ENCODE measurements at places on chromosomes 5 and 9.
A peak's percentile ranks its signal among the peaks of the same experiment; 100 is the strongest.

- DNase-seq: no peak
Measured at GRCh38 chr5:37121465-37121864, 127.7 kb downstream of the CPLANE1 start.

DNA sequence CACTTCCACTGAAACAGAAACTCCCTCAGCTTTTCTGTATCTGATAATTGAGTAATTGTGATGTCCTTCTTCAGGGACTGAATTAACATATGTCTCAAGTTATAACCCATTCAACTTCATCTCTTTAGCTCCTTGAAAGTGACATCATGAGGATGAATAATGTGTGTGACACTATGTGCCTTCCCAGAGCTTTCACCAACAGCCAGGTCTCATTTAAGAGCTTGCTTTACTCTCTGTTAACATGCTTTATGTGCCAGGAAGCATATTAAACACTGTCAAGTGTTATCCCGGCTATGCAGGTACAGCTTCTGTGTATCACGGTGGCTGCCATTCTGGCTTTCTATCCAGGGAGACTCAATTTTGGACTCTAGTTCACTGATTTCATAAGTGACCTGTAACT is 799.9 kb downstream of the CDH12 start:
- no peak for DNase-seq

DNA sequence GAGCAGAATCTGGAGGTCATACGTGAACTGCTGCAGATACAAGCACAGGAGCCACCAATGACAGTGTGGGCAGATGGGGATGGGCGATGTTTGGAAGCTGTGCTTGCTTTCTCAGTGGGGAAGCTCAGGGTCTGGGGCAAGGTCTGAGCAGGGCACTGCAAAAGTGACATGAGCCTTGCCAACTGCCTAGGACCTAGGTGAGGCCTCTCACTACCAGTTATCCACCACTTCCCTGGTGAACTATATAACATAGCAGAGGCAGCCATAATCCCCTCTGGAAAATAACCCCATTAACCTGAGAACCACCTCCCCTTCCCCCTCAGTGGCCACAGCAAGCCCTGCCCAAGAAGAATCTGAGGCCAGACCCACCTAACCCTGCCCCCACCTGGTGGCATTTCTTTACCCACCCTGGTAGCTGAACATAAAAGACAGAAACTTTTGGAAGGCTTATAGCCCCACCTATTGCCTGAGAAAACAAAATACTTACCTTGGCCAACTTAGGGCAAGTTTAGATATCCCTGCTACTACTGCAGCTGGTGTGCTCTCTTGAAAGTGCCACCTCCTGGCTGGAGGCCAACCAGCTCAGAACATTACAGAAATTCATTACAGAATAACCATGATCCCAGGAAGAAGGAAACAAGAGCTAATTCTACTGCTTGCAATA is 18.8 kb upstream of the SPEF2 start:
- no peak for DNase-seq

GRCh38 chr5:95808686-95809413 is 13.7 kb downstream of the GLRX start:
- DNase-seq: peak; percentile 65

DNA sequence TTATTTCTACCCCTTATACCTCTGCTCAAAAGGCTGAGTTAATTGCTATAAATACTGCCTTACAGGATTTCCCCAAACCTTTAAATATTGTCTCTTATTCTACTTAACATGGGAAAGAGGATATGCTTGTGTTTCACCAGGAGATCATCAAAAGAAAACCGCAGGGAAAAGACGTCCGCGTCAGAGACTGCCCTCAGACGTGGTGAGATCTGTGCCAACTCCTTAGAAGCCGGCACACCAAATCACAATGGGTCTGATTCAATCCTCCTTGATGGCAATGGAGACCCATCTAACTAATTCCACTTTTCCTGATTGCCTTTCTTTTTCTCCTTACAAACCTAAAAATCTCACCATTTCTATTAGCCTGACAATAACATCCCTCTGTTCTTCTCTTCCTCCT is 55.0 kb downstream of the SH3PXD2B start:
- DNase-seq: no peak

DNA sequence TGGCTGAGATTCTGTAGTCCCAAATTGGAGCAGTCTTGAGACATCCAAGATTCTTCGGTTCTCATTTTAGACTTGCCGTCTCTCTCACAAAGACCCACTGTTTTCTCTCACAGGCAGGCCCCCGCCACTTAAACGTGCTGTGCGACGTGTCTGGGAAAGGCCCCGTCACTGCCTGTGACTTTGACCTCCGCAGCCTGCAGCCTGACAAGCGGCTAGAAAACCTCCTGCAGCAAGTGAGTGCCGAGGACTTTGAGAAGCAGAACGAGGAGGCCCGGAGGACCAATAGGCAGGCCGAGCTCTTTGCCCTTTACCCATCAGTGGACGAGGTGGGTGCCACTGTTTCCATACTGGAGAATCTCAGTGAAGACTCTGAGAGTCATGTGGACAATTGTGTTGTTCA is 97.2 kb downstream of the DOCK8 start:
- no peak for DNase-seq

- no peak for DNase-seq
Measured at GRCh38 chr9:135463140-135463539, 16.4 kb upstream of the PPP1R26 start.

DNA sequence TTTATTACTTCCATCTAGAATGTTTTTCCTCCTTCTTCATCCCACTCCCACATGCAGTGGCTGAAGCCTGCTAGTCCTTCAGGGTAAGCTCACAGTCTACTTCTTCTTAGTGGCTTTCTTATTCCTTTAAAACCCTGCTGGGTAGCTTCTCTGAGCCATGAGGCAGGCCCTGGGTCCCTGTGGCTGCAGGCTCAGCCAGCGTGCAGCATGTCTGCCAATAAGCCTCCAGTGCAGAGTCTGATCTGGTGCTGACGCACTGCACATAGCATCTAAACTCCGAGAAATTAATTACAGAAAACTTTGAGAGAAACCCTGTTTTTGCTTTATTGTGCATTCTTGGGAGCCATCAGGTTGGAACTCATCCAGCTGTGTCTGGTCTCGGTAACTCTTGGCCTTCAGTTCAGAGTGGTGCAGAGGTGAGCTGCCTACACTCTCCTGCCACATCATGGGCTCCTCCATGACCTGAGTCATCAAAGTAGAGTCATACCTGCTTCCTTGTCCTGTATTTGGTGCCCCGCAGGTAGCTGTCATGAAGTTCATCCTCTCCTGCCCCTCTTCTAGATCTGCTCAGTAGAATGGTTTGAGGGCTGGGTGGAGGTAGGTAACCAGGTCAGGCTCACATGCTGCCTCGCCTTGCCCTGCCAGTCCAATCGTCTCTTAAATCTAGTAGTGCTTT is 339.4 kb downstream of the KDM4C start:
- DNase-seq: no peak

DNA sequence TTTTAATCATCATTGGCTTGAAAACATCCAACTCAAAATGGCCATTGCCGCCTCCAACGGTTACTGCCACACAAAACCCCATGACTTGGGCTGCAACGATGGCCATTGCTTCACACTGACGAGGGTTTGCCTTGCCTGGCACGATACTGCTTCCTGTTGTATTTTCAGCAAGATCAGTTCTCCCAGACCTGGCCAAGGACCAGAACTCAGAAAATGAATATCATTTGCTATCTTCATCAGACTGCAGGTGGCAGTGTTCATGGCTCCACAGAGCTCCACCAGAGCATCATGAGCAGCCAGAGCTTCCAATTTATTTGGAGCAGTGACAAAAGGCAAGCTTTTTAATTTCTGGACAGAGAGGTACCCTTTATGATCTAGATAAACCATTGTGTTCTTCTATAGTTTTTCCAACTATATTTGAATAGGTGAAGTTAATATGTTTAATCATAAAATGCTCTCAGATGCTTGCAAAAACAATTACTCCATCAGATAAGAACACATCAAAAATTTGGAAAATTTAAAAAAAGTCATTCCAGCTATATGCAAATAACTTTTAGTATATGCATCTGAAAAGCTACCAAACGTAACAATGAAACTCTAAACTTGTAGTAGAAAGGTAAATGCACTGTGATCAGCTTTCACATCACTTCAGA is 10.4 kb downstream of the AMACR start:
- no peak for DNase-seq

DNA sequence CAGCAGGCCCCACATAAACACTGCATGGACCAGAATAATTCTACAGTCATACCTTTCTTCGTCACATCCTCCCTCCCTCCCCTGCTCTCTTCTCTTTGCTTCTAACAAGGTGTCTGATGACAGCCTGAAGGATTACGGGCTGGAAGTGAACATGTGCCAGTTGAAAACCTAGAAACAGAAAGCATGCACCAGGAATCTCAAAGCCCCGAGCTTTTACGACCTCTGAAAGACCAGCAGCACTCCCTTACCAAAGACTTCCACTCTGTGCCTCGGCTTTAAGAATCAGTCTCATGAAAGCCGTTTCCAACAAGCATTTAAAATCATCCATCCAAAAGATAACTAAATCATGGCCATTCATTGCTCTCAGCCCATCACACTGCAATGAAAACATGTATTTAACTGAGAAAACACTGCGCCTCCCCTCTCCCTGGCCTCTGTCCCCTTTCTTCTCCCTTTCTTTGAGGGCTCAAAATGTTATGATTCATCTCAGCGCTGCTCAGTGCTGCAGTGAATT is 21.3 kb downstream of the MSX2 start:
- no peak for DNase-seq

DNA sequence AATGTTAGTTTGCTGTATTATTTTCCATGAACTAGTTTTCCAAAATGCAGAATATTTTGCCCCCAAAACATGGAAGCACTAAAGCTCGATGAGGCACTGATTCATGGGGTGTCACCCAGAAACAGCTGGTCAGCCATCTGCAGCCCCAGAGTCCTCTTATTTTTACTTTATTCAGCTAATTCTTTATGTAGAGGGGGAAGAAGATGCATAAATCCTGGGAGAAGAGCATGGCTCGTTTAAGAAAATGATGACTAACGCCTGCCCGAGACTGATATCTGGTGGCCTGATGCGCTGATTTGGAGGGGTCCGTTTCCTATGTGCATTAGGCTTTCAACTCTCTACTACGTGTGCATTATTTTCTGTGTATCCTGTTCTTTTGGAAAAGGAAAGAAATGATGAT is 390.3 kb upstream of the MEF2C start:
- no peak for DNase-seq

DNA sequence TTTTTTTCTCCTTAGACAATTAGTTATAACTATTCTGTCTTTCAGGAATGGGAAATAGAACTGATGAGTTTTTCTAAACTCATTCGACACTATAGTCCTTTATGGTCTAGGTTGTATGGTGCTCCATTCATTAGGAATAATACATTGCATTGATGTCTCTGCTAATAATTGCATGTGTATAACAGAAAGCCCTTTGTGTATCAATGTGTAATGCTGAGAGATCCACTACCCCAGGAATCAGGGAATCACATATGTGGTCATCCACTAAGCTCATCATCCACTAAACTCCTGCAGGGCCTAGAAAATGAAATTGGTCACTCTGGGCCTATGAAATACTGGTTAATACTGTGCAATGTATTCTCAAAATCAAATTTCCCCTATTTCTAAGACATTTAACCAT is 242.0 kb upstream of the CDH18 start:
- no peak for DNase-seq

GRCh38 chr5:142073362-142073988 is 35.1 kb upstream of the NDFIP1 start:
- no peak for DNase-seq

Data from GM12892 (cell line).